ENCODE measurements at places on chromosomes 5 and 9.

- DNase-seq = no peak
Observed at GRCh38 chr9:125497478-125497877, 209.5 kb downstream of the MAPKAP1 start.

- DNase-seq = no peak
Observed at GRCh38 chr5:159163027-159163700, 46.2 kb downstream of the RNF145 start.

DNA sequence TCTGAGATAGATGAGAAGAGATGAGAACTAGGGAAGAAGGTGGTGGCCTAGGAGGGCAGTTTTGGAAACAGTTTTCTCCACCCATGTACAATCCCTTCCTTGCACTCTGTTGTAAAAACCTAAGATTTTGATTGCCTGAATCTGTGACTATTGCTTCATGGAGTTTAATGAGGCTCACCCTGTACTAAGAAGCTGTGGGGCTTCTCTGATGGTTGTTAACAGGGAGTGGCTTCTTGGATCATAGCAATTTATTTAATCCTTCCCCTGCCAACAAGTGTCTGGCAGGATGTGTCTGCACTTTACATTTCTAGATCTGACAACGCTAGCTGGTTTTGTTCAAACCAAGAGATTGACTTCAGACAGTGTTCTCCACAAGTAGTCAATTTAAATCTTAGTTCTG, 74.7 kb upstream of the C5orf46 start:
- DNase-seq = no peak

GRCh38 chr9:96420468-96421219, 2.5 kb upstream of the ZNF367 start:
- no peak for DNase-seq

GRCh38 chr9:116297346-116297745, 143.8 kb downstream of the PAPPA start:
- no peak for DNase-seq

- no peak for DNase-seq
Observed at GRCh38 chr9:90142580-90142979, 500.0 kb downstream of the DIRAS2 start.

- DNase-seq = no peak
Observed at GRCh38 chr5:125719681-125720347, 703.4 kb upstream of the GRAMD2B start.

DNA sequence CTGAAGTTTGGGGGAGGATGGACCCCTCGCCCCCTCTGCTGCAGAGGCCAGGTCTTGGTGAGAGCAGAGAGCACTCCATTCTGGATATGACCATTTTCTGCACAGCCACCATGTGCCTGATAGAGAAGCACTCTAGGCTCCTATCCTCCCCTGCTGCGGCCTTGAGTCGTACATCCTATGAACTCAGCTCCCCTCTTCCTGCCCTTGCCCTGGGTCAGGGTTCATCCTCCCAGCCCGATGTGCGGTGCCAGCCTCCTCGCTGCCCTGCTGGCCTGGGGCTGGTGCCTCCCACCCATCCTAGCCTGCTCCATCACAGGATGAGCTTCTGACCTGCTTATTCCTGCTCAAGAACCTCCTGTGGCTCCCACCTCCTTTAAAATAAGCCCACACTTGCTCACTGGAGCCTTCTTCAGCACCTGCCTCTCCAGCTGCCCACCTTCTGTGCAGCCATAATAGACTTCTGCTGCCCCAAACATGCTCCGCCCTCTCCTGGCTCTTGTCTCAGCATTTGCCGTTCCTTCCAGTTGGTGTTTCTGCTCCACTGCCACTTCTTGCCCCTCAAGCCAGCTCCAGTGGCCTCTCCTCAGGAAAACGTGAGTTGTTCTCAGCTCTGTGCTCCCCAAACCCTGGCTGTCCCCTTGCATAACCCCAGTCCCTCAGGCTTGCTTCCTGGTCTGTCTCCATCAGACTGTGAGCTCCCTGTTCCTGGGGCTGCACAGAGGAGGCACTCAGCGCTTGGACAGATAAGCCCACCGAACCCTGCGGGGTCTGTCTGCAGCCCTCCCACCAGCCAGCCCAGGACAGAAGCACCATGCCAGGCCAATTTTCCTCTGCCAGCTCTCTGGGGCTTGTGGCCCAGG, 22.3 kb upstream of the TTLL11 start:
- DNase-seq = no peak

DNA sequence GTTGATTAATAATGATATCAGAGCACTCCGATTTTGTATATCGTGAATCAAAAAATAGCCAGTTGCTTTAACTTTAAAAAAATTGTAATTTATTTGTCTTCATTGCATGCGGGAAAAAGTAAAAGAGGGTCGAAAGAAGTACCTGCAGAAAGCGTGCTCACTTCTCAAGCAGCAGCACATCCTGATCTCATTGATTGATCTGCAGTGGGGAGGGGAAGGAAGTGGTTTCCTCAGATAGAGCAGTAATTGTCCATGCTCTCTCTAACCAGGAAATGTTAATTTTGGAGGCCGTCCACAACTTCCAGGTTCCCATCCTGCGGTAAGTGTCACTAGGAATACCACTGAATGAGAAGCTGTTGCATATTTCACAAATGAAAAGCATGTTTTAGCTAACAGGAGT, 63.2 kb downstream of the SYK start:
- no peak for DNase-seq

DNA sequence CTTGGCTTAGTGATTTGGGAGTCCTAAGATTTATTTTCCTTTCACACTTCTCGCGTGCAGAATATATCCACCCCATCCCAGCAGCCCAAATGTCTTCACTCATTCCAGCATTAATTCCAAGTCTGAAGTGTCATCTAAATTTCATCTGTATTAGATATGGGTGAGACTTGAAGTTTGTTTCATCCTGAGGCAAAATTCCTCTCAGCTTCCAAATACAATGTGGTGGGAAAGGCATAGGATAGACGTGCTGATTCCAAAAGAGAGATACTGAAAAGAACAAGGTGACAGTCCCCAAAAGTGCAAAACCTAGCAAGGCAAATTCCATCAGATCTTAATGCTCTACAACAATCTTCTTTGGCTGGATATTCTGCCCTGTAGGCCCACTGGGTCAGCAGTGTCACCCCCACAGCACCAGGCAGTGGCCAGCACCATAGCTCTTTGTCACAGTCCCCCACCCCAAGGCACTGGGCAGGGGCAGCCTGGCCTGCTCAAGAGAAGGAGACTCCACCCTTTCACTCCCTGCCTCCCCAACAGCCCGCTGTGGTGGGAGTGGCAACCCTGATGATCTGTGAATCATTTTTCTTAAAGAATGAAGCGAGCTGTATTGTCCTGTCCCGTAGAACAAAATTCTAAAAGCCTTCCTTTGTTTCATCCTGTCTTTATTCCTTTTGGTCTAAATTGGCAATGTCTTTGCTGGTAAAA, 2.7 kb upstream of the ADAM19 start:
- DNase-seq = no peak

GRCh38 chr5:76477571-76477970, 74.5 kb downstream of the IQGAP2 start:
- DNase-seq = no peak

DNA sequence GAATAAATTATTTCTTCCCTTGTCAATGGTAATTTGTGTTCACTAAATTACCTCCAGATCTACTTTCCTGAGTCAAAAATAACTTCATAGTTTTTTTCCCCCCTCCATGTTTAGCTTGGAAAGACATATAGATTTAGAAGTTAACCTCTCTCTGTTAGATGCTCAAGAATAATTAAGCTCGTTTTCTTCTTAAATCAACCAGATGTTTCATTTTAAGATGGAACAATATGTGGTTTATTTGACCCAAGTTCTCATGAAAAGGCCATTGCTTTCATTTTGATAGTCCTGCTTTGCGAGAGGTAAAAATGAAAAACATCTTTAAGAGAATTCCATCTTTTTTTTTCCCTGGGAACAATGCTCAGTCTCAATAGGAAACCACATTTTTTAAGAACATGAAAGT, 27.7 kb upstream of the GAS1 start:
- no peak for DNase-seq

- no peak for DNase-seq
Observed at GRCh38 chr5:177308740-177309139, 3.0 kb downstream of the MXD3 start.

All from stimulated activated CD4-positive, alpha-beta T cell treated with anti-CD3 and anti-CD28 coated beads, Interleukin-15, amount 100 ng/mL, for 1 hour (primary cell).